Omental fat pad (tissue), 4 donors: ENCODE measurements at places on chromosomes 1 and 21.

- DNase-seq: no peak
Observed at GRCh38 chr1:155971910-155972809, 6.2 kb downstream of the ARHGEF2 start.

- no peak for DNase-seq
Observed at GRCh38 chr1:63833363-63834119, 59.7 kb downstream of the ROR1 start.

DNA sequence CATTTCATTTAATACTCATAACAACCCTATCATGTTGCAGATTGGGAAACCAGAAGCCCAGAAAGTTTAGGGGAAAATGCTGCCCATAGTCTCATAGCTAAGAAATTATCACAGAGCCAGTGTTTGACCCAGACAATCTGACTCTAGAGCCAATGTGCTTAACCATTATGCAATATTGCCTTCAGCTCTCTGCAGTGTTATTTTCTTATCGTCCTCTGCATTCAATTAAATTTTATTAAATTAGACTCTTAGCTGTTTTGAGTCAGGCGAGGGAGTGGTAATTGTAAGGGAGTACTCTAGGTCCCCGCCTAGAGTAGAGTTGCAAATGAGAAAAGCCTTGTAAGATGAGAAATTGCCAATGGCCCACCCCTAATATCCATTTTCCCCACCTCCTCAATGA, 191.1 kb downstream of the TTLL7 start:
- DNase-seq: no peak

DNA sequence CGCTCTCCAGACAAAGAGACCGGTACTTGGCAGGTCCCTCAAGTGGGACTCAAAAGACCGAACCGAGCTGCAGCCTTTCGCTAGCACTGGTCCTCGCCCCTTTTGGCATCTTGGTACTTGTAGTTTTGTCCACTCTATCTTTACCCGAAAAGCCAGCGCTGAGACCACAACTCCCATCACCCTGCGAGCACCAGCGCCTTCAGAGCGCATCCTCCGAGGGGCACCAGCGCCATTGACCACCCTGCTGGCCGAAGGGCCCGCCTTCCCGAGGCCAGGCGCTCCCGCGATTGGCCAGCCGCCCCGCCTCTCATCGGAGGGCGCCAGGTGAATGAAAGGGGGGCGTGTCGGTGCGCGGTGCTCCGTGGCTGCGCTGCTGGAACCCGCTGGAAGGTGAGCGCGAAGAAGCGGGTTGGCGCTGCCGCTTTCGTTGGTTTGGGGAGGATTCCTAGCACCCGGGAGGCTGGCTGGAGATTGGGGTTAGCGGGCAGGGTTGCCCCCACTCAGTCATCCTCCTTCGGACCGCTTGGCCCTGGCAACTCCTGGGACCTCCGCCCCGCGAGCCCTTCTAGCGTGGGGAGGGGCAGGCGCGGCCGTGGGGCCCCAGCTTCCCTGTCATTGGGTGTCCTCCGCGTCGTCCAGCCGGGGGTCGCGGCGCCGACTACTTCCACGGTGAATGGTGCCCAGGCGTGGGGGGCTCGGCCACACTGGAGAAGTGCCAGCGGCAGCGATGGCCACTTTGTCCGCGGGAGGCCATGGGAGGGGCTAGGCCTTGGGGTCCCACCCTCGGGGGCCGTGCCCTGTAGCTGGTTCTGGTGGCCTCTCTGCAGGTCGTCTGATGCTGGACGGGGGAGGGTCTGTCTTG, at the start of gene ZBTB8B:
TSS of gene ZBTB8B (plus strand) at position 357 of the 862 bp plus-strand sequence. CDS start 5,553 bp downstream, outside the sequence.
- no peak for DNase-seq

GRCh38 chr1:214515544-214516433, 35.6 kb downstream of the PTPN14 start:
- no peak for DNase-seq

- DNase-seq: no peak
Observed at GRCh38 chr1:167705250-167705649, 16.5 kb upstream of the MPZL1 start.

DNA sequence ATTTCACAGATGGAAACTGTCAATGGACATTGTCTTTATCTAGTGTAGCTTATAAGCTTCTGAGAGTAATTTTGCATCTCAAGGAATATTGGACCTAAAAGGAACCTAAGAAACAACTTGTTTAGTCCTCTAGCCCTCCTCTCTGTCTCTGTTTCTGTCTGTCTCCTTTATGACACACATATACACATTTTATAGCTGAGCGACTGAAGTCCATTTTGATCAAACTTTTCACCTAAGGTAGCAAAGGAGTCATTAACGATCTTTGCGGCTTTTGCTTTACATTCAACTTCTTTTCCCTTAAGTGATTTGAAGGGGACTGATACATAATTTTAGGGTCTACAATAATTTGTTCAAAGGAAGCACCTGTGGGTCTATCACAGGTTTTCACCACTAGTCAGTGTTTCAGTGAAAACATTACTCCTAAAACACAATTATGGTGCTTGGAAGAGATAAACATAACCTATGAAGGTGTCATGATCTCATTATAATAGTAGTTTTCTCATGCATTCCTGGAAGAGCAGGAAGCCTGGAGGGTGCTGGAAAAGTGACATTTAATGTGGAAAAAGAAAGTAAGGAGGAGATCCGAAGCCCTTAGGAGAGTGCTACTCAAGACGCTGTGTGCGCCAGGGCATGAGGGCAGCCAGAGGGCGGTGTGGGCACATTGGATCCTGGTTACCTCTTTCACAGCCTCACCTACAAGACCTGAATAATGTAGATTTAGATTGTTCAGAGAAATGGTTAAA, 248.6 kb downstream of the DNM3 start:
- no peak for DNase-seq

- DNase-seq: no peak
Observed at GRCh38 chr1:118949315-118949714, 38.8 kb downstream of the TBX15 start.

- DNase-seq: no peak
Observed at GRCh38 chr1:98296681-98297080, 364.8 kb upstream of the SNX7 start.

GRCh38 chr1:163170975-163171676, 31.6 kb downstream of the RGS5 start:
- DNase-seq: no peak

DNA sequence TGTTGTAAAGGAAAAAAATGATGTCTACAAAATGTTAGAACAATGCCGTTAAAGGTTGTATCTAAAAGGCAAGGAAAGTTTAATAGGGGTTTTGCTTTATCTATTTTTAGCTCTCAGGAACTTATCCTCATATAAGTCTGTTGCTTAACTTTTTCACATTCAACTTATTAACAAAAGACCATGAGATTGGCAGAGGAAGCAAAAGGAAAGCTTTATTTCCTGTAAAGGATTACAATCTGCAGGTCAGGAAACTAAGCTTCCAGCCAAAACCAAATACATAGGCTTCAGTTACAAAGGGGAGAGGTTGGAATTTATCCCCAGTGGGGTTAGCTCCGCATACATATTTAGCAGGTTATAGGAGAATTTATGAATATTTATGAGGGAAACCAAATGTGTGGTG, 58.7 kb upstream of the KIAA1614 start:
- no peak for DNase-seq

DNA sequence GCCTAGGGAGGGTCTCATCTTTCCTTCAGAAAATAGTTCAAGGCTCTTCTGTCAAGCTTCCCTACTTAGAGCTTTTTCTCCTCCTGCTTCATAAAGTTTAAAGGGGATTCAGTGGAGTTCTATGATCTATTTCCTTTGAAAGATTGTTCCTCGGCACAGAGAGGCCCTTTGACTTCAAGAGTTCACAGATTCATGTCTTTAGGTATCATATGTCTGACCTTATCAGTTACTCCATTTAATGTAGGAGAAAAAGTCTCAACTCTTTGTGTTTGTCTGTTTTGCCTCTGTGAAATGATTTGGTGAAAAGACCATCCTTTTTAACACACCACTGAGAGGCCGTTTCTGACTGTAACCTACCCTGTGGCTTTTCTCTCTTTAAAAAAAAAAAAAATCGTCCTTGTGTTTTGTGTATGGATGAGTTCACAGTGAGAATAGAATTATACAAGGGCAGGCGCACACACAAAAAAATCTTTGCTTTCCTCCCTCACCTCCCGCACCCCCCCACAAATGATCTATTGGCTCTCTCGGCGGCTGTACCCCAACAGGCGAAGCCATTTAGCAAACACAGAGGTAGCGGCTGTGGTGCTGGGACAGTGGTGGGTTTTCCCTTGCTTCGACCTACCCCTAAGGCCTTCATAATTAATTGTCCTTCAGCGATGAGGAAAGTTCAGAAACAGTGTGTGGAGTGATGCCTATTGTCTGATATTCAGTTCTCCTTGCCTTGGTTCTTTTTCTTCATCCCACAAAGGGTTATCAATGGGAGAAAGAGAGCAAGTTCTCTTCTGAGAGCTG, 29.6 kb downstream of the PROX1 start:
- DNase-seq: no peak

GRCh38 chr21:29342363-29342957, 43.7 kb downstream of the BACH1 start:
- DNase-seq: no peak

- no peak for DNase-seq
Observed at GRCh38 chr1:231134624-231135023, 27.2 kb upstream of the TRIM67 start.
